ENCODE measurements at places on chromosomes 6 and 20.

- no peak for DNase-seq
These were observed 186.6 kb upstream of the DTNBP1 start for GRCh38 chr6:15849395-15849794.

GRCh38 chr6:27872642-27873020, 39.6 kb downstream of the OR2B2 start:
- no peak for DNase-seq

DNA sequence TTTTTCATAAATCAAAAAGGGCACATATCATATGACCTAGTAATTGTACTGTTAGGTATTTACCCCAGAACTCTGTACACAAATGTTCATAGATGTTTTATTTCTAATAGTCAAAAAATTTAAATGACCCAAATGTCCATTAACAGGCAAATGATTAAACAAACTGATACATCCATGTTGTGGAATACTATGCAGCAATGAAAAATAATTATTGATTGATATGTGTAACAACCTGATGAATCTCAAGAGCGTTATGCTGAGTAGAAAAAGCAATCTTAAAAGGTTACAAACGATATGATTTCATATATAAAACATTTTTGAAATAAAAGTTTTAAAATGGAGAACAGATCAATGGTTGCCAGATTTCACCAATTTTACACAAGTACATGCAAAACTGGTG, 18.1 kb downstream of the HTR1B start:
- DNase-seq: no peak

DNA sequence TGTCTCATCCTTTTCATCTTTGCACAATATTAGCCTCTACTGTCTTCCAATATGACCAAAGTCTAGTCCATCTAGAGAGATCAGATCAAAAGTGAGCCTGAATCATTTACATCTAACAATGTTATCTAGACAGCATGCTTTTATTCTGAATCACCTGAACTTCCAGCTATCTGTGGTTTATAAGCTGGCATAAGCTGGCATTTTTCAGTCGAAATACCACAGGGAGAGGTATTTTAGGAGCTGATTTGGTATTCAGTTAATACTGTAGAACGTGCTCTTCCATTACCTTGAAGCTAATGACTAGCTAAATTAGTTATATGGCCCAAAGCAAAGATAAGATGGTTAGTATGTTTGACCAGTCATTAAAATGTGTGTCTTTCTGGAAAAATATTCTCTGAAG, 188.3 kb upstream of the AGPAT4 start:
- no peak for DNase-seq

DNA sequence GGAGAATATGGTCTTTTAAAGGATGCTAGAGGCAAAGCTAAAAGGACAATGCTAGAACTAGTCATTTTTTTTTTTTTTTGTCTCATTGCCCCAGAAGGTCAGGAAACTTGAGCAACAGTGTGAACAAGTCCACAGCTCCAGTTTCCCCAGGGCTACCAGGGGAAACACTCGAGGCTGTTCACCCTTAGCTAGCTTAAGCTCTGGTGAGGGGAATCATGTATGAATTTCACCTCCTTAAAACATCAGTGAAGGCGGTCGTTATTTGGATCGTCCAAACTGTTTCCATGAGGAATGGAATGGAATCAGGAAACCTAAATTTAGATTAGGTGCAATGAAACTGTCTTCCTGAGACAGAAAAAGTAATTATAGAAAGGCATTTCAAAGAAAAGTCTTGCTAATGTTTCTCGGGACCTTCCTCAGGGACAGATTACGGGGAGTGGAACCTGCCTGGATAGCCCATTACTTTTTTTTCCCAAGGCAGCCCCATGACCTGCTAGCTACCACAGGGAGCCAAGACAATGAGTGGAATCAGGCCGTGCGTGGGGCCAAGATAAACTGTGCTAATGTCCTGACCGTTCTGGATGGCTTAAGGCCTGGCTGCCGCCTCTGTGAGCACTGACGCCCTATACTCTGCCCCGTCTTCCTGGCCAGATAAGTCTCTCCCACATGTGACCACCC, 164.8 kb upstream of the SGK1 start:
- DNase-seq: no peak

DNA sequence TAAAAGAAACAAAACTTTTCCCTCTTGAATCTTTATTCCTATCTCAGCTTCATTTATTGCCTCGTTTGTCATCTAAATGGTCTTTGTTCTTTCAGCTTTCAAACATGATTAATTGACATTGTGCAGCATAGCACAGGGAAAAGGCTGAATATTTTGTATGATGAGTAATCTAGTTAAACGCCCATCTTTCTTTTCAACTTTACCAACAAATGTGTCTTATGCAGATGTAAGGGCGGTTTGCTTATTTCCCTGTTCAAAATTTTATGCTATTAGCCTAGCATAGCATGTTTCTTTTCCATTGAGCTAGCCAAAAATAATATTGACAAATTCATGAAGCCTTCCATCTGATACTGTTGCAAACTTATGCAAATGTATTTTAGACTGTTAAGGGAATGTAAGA, 176.4 kb upstream of the AKAP12 start:
- no peak for DNase-seq

DNA sequence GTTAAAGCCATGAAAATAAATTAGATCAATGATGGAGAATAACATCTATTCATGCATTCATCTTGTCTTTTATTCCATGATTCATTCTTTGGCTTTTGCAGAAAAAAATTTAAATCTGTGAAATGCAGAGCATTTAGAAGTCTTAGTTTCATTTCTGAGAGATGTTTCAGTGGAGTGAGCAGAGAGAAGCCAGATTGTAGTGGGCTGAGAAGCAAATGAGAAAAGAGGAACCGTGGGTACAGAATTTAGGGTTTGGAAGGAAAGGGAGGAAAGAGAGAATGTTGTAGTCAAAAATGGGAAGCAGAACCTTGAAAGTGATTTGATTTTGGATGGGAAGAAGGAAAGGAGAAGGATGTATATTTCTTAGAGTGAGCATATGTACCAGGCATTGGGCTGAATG, 260.3 kb upstream of the MAN1A1 start:
- no peak for DNase-seq

GRCh38 chr20:4041748-4042411, 26.5 kb upstream of the RNF24 start:
- DNase-seq: no peak

- no peak for DNase-seq
These were observed 9.4 kb upstream of the BMP7 start for GRCh38 chr20:57275813-57276212.

DNA sequence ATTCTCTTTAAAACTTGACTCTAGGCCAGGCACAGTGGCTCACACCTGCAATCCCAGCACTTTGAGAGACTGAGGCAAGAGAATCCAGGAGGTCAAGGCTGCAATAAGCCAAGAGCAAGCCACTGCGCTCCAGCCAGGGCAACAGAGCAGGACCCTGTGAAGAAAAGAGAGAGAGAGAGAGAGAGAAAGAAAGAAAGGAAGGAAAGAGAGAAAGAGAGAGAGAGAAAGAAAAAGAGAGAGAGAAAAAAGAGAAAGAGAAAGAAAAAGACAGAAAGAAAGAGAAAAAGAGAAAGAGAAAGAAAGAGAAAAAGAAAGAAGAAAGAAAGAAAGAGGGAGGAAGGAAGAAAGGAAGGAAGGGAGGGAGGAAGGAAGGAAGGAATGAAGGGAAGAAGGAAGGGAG, 76.7 kb downstream of the RIN2 start:
- DNase-seq: no peak

- no peak for DNase-seq
These were observed 103.1 kb downstream of the QRSL1 start for GRCh38 chr6:106732376-106732940.

- DNase-seq: no peak
These were observed 7.7 kb downstream of the LSM14B start for GRCh38 chr20:62129731-62130531.

DNA sequence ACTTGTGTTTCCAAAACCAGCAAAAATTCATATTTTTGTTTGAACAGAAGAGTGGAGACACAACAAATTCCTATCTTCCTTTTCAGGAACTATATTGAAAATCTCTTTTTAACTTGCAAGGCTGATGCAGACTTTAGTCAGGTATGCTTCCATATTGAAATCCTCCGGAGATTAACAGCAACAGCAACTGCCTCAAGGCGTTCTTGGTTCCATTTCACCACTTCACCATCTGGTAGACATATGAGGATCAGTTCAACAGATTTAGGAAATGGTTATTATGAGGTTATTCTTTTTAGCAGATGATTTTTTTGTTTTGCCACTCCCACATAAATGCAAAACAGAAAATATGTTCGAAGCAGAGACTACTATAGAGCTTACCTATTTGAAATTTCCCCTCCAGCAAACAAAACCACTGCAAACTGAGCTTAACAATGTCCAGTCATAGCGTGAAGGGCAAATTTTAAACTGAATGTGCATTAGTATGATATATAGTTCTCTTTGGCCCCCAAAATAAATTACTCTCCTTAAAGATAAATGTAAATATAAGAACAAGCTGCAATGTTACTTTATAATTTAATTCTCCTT, 520.5 kb upstream of the ADGRB3 start:
- no peak for DNase-seq

DNA sequence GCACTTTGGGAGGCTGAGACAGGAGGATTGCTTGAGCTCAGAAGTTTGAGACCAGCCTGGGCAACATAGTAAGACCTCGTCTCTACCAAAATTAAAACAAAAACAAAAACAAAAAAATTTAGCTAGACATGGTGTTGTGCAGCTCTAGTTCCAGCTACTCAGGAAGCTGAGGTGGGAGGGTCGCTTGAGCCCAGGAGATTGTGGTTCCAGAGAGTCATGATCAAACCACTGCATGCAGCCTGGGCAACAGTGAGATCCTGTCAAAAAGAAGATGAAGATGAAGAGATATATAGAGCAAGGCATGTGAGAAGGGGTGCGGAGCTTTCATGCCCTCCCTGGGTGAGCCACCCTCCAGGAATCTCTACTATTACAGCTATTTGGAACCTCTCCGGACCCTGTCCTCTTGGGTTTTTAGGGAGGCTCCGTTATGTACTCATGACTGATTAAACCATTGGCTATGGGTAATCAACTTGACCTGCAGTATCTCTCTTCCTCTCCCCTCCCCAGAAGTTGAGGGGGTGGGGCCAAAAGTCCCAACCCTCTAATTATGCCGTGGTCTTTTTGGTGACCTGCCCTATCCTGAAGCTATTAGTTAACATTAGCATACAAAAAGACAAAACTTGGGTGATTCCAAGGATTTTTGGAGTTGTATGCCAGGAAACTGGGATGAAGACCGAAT, 9.0 kb downstream of the POLH start:
- no peak for DNase-seq

DNA sequence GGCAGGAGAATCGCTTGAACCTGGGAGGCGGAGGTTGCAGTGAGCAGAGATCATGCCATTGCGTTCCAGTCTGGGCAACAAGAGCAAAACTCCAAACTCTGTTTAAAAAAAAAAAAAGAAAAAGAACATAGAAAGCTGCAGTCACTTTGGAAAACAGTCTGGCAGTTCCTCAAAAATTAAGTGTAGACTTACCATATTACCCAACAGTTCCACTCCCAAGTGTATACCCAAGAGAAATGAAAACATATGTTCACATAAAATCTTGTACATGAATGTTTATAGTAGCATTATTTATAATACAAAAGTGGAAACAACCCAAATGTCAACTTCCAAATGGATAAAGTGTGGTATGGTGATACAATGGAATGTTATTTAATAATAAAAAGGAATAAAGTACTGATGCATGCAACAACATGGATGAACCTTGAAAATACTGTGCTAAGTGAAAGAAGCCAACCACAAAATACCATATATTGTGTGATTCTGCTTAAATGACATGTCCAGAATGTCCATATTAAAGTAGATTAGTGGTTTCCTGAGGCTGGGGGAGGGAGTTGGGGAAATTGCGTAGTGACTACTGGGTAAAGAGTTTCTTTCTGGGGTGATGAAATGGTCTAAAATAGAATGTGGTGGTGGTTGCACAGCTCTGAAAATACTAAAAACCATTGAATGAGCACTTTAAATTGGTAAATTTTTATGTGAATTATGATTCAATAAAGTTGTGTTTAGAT, 62.9 kb downstream of the SUN5 start:
- no peak for DNase-seq

GRCh38 chr6:142907544-142907943, 37.4 kb downstream of the HIVEP2 start:
- no peak for DNase-seq

DNA sequence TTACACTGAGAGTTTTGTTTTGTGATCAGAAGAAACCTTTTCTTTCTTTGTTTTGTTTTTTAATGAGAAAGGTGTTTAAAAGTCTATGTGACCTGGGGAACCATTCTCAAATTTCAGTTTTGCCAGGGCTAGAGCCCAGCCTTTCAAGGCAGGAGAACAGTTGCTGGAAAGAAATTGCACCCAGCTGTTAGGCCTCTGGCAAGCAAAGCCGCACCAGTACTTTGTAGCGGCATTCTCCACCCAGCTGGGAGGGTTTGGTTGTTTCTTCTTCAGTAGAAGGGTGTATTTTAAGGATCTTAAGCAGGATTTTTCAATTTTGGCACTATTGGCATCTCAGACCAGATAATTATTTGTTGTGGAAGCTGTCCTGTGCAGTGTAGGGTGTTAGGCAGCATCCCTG, 16.6 kb upstream of the MAPK13 start:
- no peak for DNase-seq

- DNase-seq: peak; percentile 36
These were observed 25.1 kb upstream of the CCR6 start for GRCh38 chr6:167097770-167098169.

GRCh38 chr6:27129095-27129815, 118.2 kb upstream of the PRSS16 start:
- no peak for DNase-seq

DNA sequence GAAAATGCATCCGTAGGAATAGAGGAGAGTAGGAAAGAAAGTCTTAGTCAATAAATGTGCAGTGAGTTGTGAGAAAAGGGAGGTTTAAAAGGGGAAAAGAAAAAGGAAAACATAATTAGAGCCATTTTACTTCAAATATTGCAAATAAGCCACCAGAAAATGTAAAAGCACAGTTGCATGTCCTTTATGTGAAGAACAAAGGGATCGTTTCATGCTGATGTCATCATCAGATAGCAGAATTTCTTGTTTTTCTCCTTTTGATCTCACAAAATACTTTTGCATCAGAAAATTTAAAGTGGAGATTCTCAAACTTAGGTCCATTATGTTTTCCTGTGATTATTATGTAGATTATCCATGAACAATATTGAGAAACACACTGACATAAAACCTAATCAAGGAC, 166.7 kb downstream of the HAO1 start:
- no peak for DNase-seq
